NCI-H460 (cell line): ENCODE measurements at places on chromosomes 2 and 18.

DNA sequence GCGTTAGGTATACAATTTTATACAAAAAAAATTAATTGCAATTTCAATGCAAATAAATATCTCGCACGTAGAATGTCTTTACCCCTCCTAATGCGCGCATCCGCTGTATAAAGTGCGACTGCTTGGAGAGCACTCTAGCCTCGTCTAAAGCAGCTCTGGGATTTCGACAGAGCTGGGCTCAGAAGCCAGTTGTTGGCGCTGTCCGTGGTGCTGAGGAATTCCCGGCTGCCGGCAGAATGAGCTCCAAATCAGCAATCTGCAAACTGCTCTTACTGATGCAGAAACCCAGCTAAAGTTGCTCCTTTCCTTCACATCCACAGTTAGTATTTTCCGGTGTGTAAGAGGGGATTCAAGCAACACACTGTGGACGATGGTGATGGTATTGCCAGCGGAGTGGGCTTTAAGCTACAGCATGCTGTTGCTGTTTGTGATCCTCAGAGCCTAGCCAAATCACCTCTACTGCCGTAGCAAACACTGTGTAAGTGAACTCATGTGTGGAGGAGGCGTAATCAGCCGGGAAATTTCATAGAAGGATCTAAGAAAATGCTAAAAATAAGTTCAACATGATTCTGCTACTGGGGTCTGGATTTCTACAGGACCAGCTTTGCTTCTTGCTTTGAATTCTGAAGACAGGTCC, at the start of gene VWC2L:
Gene VWC2L (plus strand): TSS at position 137 of the 637 bp plus-strand sequence. CDS start 3,140 bp downstream, outside the sequence.
- DNase-seq: peak; percentile 79

DNA sequence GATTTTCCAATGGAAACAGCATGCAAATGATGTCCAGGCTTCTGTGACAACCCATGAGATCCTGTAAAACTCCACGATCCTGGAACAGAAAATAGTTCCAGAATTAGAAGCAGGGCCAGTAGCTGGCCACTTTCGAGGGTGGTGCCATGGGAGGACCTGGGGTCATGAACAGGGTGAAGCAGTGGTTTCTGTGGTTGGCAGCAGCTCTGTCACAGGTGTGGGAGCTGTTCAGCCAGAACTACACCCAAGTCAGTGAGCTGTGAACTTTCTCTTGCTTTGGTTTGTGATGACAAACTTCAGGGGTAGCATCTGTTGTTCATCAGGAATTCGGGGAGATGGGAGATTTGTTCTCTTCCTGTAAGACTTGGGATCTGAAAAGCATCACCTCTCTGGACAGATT, 314.4 kb upstream of the NT5C1B start:
- DNase-seq: no peak

GRCh38 chr2:71462641-71463341, 9.4 kb downstream of the DYSF start:
- DNase-seq: no peak

- peak; percentile 59 for DNase-seq
Measured at GRCh38 chr18:23703057-23703986, 14.1 kb downstream of the LAMA3 start.

GRCh38 chr2:235922839-235923238, 245.3 kb downstream of the GBX2 start:
- DNase-seq: no peak

DNA sequence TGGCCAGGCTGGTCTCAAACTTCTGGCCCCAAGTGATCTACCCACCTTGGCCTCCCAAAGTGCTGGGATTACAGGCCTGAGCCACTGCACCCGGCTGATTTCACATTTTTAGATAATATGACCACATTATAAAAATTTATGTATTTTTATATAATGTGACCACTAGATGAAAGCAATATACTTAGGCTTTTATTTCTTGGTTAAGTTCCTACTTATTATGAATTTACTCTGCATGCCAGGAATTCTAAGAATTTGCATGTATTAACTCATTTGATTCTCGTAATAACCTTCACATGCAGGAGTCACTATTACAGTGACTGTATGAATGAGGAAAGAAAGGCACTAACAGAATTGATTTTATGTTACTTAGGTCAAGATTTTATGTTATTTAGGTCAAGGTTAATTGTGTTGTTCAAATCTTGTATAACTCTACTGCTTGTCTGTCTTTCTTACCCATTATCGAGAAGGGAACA, 25.6 kb upstream of the CASP8 start:
- DNase-seq: no peak

- no peak for DNase-seq
Measured at GRCh38 chr2:65072181-65072970, 16.2 kb downstream of the CEP68 start.

GRCh38 chr2:191166756-191167445, 16.1 kb upstream of the STAT4 start:
- DNase-seq: no peak

GRCh38 chr18:2893676-2894075, 46.9 kb downstream of the EMILIN2 start:
- DNase-seq: no peak

DNA sequence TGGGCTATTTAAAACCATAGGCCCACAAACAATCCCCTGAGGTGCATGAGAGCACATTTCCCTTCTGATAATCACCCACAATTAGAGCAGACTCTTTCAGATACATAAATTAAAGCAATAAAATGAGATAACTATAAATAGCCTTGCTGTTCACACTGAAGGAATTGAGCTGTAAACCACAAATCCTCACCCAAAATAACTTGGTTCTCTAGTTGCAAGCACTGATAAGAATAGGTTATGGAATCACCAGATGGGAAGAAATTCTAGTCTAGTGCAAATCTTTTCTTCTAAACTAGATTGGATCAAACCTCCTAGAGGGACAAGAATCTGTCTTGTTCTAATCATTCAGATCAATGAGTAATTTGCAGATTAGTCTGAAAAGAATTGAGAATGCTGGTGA, 64.6 kb downstream of the NAB1 start:
- DNase-seq: no peak

GRCh38 chr18:13218368-13218991, at the start of gene LDLRAD4:
Gene LDLRAD4, plus strand, starts transcription at chr18:13218760.
- no peak for DNase-seq

GRCh38 chr2:235146206-235146605, 194.4 kb downstream of the SH3BP4 start:
- DNase-seq: no peak

DNA sequence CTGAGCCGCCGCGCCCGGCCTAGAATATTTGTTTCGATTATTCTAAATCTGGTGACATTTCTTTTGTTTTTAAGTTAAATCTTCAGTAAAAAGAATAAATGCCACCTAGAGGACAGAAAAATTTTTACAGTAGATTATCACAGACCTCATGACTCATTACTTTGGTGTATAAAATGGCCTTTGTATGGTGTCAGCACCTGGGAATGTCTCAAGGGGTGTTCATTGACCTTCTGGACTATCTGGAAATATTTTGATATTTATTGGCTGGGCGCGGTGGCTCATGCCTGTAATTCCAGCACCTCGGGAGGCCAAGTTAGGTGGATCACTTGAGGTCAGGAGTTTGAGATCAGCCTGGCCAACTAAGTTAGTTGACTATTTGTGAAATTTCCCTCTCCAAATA, 30.3 kb upstream of the SLC30A6 start:
- peak; percentile 65 for DNase-seq

DNA sequence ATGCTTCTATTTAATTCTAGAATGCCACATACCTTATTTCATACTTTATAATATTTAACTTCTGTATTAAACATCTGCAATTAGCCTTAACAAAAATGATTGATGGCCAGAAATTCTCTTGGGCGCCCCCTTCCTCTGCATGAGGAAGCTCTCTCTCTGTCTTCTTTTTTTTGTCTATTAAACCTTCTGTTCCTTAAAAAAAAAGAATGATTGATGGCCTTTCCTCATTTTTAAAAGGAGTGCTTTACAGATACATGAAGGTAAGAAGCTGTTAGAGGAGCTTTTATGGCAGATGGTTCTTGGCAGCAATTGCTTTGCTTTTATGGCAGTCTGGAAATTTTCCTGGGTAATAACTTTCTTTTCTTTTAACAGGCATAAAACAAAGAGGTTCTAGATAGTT, 526.9 kb downstream of the SLC4A3 start:
- no peak for DNase-seq

DNA sequence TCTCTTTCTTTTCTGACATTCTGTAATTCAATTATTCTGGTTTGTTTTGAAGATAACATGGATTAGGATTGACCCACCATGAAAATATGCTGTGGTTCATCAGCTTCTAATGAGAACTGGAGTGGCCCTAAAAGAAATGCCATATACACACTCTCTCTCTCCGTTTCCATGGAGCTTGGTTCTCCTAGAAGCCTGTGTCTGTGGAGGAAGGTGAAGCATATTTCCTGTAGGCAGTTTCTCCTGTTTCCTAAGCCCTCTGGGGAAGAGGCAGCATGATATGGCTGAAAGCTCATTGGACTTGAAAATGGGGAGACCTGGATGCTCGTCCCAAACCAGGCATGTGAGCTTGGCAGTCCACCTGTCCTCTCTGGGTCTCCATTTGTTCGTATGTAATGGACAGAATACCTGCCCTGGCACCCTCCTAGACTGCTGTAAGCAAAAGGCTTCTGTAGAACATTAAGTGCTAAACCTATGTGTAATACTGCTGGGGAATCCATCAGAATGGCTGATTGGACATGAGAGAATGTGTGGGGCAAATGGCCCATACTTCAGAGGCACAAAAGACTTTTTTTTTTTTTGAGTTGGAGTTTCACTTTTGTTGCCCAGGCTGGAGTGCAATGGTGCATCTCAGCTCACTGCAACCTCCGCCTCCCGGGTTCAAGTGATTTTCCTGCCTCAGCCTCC, 75.3 kb upstream of the PPP1CB start:
- DNase-seq: no peak

GRCh38 chr2:189163889-189164288, 15.7 kb downstream of the COL5A2 start:
- DNase-seq: no peak

GRCh38 chr2:65420712-65421431, 11.5 kb downstream of the SPRED2 start:
- DNase-seq: no peak

- no peak for DNase-seq
Measured at GRCh38 chr2:152452256-152452973, 117.4 kb downstream of the FMNL2 start.

GRCh38 chr2:109715313-109715805, 78.7 kb upstream of the RGPD5 start:
- DNase-seq: no peak

GRCh38 chr18:50819027-50819727, 639 bp downstream of the MRO start:
- no peak for DNase-seq

- DNase-seq: no peak
Measured at GRCh38 chr2:240603846-240604245, 17.3 kb downstream of the CAPN10 start.

DNA sequence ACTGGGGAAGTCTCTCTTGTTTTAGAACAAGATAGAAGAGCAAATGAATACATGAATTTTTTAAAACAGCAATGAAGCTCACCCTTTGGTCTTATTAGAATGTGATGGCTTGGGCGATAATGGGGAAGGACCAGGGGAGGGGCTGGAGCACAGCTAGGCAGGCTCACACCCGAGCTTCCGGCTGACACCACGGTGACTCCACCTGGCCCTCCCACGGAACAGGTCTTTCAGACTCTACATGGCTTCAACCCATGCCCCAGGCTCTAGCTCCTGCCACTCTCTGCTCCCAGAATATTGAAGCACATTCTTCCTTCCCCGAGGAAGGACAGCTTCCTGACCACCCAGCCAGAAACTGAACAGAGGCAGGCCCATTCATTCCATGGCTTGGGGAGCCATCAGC, 127.5 kb upstream of the AGAP1 start:
- no peak for DNase-seq

DNA sequence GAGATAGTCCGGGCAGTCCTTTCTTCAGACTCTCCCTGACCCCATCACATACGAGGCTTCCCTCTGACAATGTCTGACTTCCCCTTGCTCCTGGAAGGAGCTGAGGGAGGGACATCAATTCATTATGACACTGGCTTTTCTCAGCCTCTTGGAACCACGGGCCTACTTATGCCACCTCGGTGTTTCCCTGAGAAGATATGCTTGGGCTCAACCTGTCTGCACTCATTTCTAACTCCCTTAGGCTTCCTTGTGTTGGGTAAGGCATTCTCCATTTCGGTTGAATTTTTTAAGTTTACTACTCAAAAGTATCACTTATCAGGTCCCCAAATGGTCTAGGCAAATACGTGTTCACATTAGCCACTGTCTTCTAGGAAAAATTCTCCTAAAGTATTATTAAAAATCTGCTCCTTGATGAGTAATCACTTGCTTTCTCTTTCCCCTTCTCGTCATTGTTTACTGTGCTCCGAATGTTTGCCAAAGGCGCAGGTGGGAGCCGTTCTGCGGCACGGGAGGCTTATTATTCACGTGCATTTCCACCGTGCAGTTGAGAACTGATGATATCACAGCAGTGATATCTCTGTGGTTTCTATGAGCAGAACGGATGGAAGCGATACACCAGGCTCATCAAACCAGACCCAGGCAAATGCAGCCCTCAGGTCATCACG, 33.1 kb downstream of the ARL4C start:
- no peak for DNase-seq

- no peak for DNase-seq
Measured at GRCh38 chr2:7405861-7406715, 488.9 kb downstream of the RNF144A start.

DNA sequence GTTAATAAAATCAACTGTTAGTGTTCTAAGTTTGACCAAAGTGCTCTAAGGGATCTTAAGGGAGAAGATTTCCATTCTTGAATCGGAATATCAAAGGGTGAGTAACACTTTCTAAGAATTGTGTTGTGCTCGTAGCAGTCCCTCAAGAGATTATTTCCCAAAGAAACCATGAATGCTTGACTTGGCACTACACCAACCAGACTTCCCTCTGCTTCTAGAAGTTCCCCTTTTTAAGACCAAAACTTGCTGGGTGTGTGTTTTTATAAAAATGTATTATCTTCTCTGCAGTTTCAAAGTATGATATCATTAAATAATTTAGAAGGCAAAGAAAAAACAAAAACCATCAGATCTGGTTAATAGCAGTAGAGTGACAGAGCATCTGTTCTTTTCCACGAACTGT, 522.0 kb upstream of the FAM98A start:
- DNase-seq: no peak

- DNase-seq: peak; percentile 35
Measured at GRCh38 chr2:207202645-207203044, 36.9 kb upstream of the KLF7 start.

GRCh38 chr2:168889635-168890005, 610 bp downstream of the SPC25 start:
- no peak for DNase-seq

DNA sequence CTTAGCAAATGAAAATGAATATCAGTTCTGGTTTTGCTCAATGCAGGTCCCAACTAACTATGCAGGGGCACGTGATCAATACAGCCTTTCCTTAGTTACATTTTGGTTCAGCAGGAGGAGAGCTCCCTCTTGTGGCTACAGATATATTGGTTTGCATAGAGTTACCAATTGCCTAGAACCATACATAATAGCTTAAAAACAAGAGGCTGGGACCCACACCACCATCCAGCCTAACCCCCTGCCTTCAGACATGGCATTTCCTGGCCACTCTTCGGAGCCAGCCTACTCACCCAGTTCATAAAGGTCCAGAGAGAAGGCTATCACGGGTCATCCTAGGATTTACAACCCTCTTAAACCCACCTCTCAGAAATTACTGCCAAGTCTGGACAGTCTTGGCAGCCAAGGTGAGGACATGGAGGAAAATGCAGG, 10.5 kb downstream of the CCDC93 start:
- DNase-seq: peak; percentile 78
